Stimulated activated CD8-positive, alpha-beta memory T cell treated with anti-CD3 and anti-CD28 coated beads, Interleukin-4, amount 100 ng/mL, for 4 hours (primary cell): ENCODE measurements at places on chromosomes 1 and 21.

DNA sequence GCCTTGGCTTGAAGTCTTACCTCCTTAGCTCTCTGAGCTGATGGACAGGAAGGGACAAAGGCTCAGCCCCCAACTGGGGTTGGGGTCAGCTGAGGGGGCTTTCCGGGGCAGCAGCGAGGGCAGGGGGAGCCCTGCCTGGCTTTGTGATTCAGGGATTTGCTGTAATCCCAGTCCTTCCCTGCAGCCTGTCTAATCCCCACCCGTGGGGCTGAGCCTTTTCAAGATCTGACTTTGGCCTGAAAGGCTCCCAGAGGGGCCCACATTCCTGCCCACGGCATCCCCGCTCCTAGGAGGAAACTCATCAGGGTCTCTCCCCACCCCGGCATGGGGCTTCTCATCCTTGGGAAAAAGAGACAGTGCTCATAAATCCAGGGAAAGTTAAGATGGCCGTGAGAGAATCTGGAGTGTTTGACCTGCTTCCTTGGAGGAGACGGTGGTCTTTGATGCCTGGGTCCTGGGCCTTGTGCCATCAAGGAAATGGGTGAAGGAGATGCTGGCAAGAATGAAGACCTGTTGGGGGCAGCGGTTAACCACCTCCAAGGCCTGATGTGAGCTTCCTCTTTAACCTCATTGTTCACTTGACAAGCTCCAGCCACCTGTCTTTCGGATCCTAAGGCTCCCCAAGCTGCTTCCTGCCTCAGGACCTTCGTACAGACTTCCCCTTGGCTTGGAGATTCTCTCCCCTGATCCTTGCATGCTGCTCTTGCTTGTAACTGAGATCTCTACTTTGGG, 83.1 kb upstream of the WNT4 start:
- DNase-seq: no peak

DNA sequence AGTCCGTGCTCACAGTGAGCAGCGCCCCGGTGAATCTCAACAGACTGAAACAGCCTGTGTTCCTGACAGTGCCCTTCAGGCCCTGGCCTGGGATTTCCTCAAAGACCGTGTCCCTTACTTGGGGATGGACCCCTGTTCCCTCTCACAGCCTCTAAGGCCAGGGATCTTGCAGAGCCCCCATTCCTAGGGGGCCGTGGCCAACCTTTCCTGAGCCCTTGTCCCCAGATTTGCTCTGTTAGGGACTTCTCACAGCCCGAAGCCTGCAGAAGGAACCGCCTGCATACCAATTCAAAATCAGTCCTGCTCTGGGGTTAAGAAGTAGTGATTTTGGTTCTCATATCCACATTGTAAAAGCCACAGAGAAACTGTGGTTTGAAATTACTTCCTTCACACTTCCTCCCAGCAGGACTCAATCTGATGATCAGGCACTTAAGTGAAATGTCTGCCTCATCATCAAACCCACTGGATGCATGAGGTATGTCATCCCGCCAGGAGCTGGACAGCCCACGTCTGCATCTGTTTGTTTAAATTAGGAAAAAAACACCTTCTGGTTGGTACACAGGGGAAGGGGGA, 14.9 kb downstream of the ABCA4 start:
- no peak for DNase-seq

DNA sequence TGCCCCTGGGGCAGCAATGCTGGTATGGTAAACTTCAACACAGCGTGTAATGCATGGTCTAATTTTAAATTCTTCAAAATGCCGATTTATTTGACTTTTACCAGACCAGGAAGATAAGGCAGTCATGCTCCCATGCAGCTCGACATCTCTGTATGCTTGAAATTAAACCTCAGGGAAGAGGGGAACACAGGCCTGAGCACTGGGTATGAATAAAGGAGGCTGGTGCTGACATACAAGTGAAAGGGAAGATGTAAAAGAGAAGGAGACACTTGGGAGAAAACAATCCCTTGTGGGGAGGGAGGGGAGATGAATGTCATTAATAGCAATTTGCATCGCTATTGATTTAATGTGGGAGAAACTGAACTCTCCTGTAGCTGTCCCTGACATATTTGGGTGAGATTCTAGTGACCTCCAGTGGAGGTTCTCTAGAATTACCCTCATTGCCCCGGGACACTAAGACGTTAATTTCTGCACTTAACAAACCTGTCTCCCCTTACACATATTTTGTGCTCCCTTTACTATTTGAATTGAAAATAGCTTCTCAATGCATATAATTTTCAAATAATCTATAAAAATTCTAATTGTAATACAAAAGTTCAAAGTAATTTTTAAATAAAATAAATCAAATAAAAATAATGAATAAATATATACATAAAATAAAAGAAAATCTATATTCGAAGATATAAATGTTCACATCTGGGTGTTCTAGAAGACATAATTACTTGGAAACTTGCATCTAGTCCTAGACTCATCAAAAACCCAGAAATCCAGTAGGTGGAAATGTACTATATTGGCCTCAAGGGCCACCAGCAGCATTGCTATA, 283.1 kb downstream of the LMX1A start:
- no peak for DNase-seq

DNA sequence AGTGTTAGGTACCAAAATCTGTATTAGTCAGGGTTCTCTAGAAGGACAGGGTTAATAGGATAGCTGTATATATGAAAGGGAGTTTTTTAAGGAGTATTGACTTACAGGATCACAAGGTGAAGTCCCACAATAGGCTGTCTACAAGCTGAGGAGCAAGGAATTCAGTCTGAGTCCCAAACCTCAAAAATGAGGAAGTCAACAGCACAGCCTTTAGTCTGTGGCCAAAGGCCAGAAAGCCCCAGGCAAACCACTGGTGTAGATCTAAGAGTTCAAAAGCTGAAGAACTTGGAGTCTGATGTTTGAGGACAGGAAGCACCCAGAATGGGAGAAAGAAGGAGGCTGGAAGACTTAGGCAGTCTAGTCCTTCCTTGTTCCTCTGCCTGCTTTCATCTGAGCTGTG, 487.5 kb upstream of the CHRM3 start:
- no peak for DNase-seq

DNA sequence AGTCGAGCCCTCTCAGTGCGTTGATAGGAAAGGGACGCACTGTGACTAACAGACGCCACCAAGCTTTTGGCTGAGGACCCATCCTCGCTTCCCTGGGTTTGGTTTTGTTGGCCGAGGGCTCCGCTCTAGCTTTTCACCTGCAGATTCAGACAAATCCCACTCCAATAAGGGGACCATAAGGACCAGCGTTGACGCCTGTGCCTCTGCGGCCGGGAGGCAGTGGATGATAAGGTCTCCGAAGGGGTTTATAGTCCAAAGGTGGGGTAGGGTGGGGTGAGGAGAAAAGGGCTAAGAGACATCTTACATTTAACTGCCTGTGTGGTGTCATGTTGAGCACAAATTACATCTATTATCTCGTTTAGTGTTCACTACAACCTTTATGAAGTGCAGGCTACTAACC, 760 bp downstream of the PEX14 start:
- no peak for DNase-seq

- DNase-seq: no peak
Observed at GRCh38 chr1:225816643-225817538, 7.0 kb downstream of the EPHX1 start.

DNA sequence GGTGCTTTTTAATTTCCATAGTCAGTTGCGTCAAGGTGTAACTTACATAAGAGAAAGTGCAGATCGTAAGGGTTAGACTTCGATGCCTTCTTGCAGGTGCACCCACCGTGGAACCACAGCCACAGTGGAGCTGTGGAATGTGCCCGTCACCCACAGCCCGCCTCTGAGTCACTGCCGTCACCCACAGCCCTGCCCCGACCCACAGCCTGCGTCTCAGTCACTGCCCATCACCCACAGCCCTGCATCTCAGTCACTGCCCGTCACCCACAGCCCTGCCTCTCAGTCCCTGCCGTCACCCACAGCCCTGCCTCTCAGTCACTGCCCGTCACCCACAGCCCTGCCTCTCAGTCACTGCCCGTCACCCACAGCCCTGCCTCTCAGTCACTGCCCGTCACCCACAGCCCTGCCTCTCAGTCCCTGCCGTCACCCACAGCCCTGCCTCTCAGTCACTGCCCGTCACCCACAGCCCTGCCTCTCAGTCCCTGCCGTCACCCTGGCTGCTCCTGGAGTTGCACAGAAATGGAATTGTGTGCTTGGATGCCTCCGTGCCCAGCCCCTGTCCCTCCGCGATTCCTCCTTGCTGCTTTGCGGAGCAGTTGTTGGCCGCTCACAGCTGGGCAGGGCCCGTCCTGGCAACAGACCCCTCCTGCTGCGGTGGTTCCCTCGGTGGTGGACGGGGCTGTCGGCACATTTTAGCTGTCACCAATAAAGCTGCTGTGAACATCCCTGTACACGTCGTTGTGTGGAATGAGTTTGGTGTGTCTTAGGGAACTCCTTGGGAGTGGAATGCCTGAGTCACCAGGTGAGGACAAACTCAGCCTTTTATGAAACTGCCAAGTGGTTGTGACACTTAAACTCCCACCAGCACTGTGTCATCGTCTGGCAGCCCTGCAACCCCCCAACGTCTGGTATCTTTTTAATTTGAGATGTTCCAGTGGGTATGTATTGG, 44.9 kb upstream of the COL6A2 start:
- peak; percentile 53 for DNase-seq

DNA sequence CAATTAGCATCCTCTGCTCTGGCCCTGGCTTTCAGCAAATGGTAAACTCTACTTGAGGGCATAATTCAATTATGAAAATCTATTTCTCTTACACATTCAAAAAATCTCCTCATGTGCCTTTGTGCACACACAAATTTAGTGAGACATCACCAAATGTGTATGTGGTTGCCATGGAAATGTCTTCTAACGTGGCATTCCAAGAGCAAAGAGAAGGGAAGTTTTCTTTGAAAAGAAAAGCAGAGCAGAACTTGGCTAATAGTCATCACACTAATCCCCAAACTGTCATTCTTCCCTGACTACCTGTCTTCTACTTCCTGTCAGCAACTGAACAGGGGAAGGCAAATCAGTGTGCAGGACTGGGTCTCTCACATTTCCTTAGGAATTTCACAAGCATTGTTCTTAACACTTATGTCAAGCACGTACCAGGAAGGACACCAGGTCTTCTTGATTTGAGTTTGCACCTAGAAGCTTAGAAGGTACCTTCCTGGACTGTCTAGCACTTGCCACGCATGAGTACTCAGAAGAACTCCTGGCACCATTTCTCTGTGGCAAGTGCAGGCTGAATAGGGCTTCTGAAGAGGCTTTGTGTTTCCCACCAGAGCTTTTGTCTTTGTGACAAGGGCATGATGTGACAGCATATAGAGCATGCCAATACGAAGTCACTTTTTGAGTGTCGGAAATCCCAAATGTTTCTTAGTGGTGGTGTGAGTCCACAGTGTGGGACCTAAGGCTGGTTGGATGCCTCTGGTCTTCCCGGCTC, 32.3 kb downstream of the MAN1C1 start:
- DNase-seq: no peak

DNA sequence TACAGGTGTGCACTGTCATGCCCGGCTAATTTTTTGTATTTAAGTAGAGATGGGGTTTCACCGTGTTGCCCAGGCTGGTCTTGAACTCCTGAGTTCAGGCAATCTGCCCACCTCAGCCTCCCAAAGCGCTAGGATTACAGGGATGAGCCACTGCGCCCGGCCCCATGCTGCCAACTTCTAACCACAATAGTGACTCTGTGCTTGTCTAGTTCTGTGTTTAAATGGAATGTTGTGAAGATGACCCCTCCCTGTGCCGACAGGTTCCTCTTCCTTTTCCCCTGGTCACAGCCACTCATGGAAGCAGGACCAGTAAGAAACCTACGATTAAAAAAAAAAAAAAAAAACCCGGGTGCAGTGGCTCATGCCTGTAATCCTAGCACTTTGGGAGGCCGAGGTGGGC, 4.7 kb downstream of the MAP1LC3C start:
- no peak for DNase-seq

DNA sequence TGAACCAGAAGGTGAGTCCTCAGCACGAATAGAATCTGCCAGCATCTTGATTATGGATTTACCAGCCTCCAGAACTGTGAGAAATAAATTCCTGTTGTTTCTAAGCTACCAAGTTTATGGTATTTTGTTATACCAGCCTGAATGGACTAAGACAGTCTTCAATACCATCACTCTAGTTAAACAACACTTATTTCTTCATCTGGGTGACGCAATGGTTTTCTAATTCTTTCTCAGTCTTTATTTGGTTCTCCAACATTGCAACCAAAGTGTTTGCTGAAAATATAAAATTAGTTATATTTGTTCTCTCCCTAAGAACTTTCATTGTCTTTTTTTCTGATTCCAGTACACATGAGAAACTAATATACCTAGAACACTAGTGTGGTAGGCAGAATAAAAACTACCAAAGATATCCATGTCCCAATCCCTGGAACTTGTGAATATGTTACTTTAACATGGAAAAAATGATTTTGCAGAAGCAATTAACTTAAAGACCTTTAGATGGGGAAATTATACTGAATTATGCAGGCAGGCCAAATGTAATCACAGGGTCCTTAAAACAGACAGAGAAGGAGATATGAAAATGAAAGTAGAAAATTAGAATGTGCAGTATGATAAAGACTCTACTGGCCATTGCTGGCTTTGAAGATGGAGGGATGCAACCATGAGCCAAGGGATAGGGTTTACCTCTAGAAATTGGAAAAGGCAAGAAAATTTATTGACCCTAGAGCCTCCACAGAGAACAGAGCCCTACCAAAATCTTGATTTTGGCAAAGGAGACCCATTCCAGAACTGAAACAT, 1115.1 kb downstream of the PLA2G4A start:
- no peak for DNase-seq

GRCh38 chr1:115879977-115880376, 39.1 kb upstream of the NHLH2 start:
- no peak for DNase-seq

DNA sequence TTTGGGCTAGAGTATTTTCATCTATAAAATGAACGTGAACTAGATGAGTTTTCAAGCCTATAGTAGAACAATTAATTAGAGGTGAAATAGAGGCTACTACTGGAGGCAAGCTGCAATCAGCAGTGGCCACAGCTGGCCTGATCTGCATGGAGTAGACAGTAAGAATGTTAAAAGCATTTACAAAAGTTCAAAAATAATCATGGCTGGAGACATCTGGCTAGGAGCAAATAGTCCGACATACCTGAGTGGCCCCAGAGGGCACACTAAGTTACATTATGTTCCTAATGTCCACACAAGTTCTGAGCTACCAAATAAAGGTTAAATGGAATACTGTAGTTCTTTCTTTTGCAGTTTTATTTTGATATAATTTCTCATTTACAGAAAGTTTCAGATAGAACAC, 28.0 kb downstream of the MPZL1 start:
- no peak for DNase-seq

DNA sequence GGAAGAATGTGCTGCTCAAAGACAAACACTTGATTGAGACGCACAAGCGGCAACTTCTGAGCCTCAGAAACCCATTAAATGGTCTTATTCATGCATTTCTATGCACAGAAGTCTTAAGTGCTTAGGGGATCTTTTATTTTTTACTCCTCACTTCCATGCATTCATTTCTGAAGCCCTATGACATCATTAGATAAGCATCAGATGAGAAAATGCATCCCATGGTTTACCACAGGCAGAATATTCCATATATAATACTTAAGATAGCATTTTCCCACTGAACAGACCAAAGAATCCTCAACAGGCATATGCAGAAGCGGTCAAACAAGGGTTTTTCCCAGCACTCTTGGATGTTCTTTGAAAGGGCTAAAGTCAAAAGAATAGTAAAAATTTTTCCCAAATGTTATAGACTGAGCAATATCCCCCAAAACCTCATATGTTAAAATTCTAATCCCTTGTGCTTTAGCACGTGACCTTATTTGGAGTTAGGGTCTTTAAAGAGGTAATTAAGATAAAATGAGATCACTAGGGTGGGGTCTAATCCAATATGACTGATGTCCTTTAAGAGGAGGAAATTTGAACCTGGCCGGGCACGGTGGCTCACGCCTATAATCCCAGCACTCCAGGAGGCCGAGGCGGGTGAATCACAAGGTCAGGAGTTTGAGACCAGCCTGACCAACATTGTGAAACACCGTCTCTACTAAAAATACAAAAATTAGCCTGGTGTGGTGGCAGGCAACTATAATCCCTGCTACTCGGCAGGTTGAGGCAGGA, 22.6 kb upstream of the FAM89A start:
- no peak for DNase-seq
